ENCODE measurements at places on chromosomes 4 and X. TPM values are rescaled to one million over a fixed set of nuclear protein-coding genes. Genes with fewer than 3 reads are reported as not detected.

Gene USP17L28
- not detected for total RNA-seq

GRCh38 chrX:153441296-153441695, 4.6 kb downstream of the TREX2 start:
- DNase-seq, result no peak

- DNase-seq, result no peak
Measured at GRCh38 chrX:149516604-149517003, 11.5 kb upstream of the IDS start.

Gene CDS1
- 18.1 TPM for total RNA-seq

- peak; percentile 37 for DNase-seq
Measured at GRCh38 chrX:153381684-153382532, 19.2 kb downstream of the PNMA6E start.

DNA sequence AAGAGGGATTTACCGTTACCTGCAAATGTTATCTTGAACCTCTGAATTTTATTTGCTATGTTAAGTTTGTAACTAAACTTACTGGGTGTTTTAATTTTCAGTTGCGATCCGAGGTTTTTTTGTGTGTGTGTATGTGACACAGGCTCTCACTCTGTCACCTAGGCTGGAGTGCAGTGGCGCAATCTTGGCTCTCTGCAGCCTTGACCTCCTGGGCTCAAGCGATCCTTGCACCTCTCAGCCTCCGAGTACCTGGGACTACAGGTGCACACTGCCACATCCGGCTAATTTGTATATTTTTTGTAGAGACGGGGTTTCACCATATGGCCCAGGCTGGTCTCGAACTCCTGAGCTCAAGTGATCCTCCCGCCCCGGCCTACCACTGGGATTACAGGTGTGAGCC, 18.5 kb downstream of the PDK3 start:
- no peak for DNase-seq

GRCh38 chr4:8725071-8725841, 132.7 kb downstream of the CPZ start:
- no peak for DNase-seq

Gene CYBB
- total RNA-seq, result 0.23 TPM

DNA sequence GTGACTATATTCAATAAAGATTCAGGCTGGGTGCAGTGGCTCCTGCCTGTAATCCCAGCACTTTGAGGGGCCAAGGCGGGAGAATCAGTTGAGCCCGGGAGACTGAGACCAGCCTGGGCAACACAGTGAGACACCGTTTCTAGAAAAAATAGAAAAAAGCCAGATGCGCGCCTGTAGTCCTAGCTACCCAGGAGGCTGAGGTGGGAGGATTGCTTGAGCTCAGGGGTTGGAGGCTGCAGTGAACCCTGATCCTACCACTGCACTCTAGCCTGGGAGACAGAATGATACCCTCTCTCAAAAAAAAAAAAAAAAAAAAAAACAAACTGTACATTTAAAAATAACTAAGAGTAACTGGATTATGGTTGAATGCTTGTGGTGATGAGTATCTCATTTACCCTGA, 1.1 kb downstream of the NUDT6 start:
- DNase-seq, result no peak

GRCh38 chr4:7189066-7189465, 3.3 kb upstream of the SORCS2 start:
- no peak for DNase-seq

- DNase-seq, result no peak
Measured at GRCh38 chr4:11566444-11567022, 137.8 kb upstream of the HS3ST1 start.

DNA sequence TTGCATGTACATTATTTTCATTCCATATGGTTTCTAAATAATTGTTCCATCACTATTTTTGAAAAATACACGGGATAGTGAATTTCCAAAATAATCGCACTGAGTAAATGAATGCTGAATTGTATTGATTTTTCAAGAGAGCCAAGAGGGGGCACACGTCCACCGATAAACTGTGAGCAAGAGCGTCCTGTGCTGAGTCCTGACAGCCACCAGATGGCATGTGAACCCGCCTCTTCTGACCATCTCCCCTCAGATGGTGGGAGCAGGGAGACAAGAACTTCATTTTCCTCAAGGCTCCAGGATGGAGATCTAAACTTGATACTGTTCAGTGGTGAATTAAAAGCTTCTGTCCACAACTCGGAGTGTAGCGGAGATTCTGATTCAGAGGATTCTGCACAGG, 30.6 kb upstream of the IL9R start:
- peak; percentile 21 for DNase-seq

- DNase-seq, result no peak
Measured at GRCh38 chr4:15568821-15569220, 86.3 kb downstream of the FBXL5 start.

- no peak for DNase-seq
Measured at GRCh38 chrX:132776486-132777210, 181.8 kb downstream of the HS6ST2 start.

GRCh38 chr4:107835406-107835805, 10.7 kb downstream of the SGMS2 start:
- no peak for DNase-seq

Gene PNMA5
- not detected for total RNA-seq

Gene PAGE2
- not detected for total RNA-seq

Gene CXCL8
- not detected for total RNA-seq

DNA sequence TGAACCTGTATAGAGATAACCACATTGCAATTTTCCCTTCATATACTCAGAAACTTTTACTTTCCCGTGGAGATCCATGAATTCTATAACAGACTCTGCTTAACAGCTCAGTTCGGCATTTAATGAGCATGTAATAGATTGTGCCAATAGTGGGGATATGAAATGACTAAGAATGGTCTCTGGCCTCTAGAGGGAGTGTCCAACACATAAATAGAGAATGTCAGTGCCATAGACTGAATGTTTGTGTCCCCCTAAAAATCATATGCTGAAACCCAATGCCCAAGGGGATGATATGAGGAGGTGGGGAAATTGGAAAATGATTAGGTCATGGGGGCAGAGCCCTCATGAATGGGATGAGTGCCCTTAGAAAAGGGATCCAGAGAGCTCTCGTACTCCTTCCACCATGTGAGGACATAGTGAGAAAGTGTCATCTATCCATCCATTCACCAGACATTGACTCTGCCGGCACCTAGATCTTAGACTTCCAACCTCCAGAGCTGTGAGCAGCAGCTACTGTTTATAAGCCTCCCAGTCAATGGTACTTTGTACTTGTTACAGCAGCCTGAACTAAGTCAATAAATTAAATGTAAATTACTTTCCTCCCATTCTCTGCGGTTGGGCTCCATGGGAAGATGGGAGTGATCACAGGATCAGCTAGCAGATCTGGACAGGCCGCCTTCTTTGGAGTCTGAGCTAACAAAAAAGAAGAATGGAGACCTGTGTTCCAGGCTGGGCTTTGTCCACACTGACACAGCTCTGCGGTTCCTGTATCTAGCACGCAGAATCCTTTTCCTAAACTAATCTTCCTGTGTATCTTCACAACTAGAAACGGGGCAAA, 28.1 kb upstream of the HPSE start:
- no peak for DNase-seq

Gene TMEM154
- 4.6 TPM for total RNA-seq

- no peak for DNase-seq
Measured at GRCh38 chr4:82779032-82779431, 19.6 kb downstream of the SCD5 start.

DNA sequence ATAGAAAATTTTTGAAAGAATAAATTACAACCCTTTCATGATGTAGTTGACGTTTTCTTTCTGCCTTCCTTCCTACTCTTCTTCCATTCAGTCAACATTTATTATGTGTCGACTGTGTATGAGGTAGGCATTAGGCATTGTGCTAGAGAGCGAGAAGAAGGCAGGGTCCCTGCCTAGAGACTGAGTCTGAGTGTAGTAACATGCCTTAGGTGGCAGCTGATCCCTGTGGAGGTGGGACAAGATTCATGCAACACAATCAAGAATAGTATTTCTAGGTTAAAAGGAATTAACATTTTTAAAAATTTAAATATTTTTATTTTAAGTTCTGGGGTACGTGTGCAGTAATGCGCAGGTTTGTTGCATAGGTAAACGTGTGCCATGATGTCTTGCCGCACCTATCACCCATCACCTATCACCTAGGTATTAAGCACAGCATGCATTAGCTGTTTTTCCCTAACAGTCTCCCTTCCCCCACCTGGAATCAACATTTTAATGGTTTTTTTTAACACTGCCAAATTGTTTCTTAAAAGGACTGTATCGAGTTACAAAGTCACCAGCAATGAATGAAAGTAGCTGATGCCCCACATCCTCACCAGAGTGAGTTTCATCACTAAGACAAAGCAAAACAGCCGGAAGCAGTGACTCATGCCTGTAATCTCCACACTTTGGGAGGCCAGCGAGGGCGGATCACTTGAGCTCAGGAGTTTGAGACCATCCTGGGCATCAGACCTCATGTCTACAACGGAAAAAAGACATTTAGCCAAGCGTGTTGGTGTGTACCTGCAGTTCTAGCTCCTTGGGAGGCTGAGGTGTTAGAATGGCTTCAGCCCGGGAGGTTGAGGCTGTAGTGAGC, 84.0 kb downstream of the WWC2 start:
- DNase-seq, result no peak

Gene FRMD7
- total RNA-seq, result not detected

All from Caco-2 (cell line).